ENCODE measurements at places on chromosomes 5 and 9.

GRCh38 chr5:107876906-107877305 lies 206.2 kb upstream of the EFNA5 start:
- no peak for DNase-seq
- no peaks in the 10 kb centered on the region for H3K27me3 ChIP-seq
- no peak overlapping the region for H3K27ac ChIP-seq
- H3K4me3 ChIP-seq: no peak overlapping the region
- peaks cover 4% of the 10 kb centered on the region for H3K36me3 ChIP-seq

DNA sequence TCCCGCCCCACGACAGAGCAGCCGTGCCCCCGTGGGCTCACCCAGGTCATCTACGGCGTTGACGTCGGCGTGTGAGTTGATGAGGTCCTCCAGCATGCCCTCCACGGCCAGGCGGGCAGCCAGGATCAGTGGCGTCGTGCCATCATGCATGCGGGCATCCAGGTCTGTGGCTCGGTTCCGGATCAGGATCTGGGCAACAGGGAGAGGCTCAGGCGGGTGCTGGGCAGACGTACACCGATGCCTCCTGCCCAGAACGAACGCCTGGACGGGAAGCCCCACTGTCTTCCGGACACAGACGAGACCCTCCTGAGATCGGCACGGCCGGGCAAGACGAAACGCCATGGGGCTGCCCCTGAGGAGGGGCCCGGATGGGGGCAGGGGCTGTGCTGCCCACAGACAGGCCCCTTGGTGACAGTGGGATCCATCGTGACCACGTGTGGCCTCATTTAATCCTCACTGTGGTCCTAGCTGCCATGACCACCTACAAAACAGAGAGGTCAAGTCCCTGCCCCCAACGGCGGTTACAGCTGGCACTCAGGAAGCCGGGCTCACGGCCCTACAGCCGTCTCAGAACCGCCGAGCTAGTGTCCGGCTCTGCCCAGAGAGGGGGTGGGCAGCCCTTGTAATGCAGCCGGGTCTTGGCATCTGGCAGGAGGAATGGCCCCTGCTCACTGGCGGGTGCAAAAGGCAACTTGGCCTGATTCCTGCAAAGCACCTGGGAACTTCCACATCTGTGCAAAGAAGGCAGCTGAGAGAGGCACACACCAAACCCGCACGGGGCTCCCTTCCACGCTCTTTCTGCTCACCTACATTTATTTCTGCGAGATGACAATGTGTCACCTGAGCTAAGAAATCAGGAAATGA lies 16.5 kb upstream of the SEC16A start:
- H3K36me3 ChIP-seq: peaks cover 13% of the 10 kb centered on the region
- H3K27ac ChIP-seq: no peak overlapping the region
- DNase-seq: no peak

GRCh38 chr9:38445154-38446043 lies 21.1 kb upstream of the IGFBPL1 start:
- no peak for DNase-seq
- no peaks in the 10 kb centered on the region for H3K36me3 ChIP-seq
- no peak overlapping the region for H3K27ac ChIP-seq
- H3K4me3 ChIP-seq: no peak overlapping the region

DNA sequence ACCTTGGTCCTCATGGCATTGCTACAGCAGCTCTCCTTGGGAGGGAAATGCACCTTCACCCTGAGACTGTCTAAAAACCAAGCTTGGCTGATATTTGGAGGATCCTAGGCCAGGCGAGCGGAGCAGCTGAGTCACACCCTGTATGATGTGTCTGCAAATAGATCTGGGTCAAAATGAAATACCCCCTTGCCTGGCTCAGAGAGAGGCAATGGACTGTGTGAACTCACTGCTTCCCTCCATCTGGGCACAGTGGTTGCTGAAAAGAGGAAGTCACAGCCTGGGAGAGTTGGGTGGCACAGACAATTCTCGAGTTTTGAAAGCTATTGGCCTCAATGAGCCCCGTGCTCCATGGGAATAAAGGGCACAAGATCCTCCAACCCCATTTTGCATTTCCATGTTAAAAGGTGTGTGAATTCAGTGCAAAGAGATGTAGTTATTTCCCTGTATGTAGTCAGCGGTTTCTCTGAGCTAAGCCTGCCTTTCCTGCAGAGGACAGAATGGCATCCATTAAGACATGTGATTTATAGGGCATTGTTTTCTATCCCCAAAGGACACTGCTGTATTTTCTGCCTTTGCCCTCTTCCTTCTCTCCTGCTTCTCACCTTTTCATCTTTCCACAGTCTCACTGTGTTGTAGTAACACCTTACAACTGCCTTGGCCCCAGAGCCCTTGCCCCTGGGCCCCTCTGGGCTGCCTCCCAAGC lies 177.2 kb downstream of the GADD45G start:
- DNase-seq: no peak
- no peak overlapping the region for H3K27ac ChIP-seq
- H3K4me3 ChIP-seq: no peak overlapping the region
- H3K27me3 ChIP-seq: peaks cover 17% of the 10 kb centered on the region
- no peaks in the 10 kb centered on the region for H3K36me3 ChIP-seq

DNA sequence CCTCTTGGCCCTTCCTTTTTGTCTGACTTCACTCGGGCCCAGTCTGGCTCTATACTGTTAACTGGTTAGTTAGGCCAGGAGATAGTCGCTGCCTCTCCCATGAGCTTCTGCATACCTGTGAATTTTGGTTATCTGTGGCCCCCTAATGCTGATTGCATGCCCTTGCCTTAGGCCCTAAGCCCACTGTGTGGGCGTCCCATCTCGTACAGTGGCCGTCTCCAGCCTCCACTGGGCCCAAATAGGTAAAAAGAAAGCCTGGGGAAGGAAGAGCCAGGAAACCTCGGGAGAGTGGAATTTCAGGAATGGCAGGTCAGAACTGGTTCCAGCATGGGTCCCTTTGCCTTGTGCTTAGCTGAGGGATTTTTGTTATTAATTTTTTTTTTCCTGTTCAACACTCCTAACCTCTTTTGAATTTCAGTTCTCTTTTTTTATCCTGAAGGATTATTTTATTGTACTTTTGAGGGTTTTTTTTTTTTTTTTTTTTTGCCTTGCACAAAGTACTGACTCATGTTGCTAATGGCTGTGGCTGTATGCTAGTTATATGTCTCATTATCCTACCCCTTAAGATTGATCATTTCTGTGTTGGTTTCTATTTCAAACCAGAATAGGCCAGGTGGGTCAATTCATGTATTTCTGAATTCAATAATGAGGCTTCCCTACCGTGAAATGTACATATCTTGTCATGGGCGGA lies 3.4 kb downstream of the PRRC2B start:
- no peaks in the 10 kb centered on the region for H3K36me3 ChIP-seq
- H3K27ac ChIP-seq: peak overlapping the region; percentile 98
- no peaks in the 10 kb centered on the region for H3K27me3 ChIP-seq
- no peak for DNase-seq
- H3K4me3 ChIP-seq: peak overlapping the region; percentile 92

- H3K4me3 ChIP-seq: no peak overlapping the region
- H3K27me3 ChIP-seq: peaks cover 1% of the 10 kb centered on the region
- DNase-seq: no peak
These were observed 10.7 kb downstream of the UGT3A2 start for GRCh38 chr5:36055984-36056383.

DNA sequence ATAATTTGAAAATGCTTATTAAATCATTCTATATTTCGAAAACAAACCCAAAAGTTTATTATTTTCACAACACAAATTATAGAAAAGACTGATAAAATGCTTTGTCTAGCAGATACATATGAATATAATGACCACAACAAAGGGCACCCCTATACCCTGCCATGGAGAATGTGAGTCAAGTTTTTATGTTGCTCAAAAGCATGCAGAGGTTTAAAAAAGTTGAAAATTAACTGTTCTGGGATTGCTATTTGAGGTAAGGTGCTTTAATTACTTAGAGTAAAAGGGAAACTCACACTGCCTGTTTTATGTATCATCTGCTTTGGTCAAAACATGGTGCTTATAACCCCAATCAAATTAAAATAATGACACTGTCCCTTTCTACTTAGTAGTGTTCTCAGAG lies 41.0 kb downstream of the MLANA start:
- H3K27me3 ChIP-seq: no peaks in the 10 kb centered on the region
- DNase-seq: no peak
- H3K4me3 ChIP-seq: no peak overlapping the region
- peaks cover 3% of the 10 kb centered on the region for H3K36me3 ChIP-seq
- H3K27ac ChIP-seq: no peak overlapping the region

DNA sequence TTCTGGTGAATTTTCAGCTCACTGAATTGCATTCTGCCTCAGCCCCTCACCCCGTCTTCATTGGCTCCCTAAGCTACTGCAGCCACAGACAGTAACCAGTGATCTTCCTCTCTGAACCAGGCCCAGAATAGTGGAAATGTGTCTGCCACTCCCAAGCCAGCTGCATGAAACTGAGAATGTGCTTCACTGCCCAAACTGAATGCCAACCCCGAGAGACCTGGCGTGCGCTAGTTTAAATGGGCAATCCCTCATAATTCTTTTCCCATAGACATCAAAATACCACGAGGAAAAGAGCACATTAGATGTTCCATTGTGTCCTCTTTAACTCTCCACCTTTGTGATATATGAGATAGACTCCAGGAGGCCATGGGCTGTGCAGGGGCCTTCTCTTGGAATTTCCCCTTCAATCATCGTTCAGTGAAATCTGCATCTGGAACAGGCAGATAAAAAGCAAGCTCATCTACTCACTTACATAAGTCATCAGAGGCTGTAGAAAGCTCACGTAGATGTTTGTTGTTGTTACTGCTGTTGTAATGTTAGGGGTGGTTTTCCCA lies 320.2 kb downstream of the NFIB start:
- no peak for DNase-seq
- H3K4me3 ChIP-seq: no peak overlapping the region
- H3K27ac ChIP-seq: peak overlapping the region; percentile 47
- H3K27me3 ChIP-seq: no peaks in the 10 kb centered on the region

GRCh38 chr5:161258438-161258837 lies 288.1 kb downstream of the GABRB2 start:
- H3K36me3 ChIP-seq: no peaks in the 10 kb centered on the region
- no peak overlapping the region for H3K27ac ChIP-seq
- peaks cover 22% of the 10 kb centered on the region for H3K27me3 ChIP-seq
- DNase-seq: no peak
- H3K4me1 ChIP-seq: peaks cover 11% of the 10 kb centered on the region

All from mesothelial cell of epicardium (in vitro differentiated cells).